ENCODE measurements at places on chromosomes 2 and 18. TPM values are rescaled to one million over a fixed set of nuclear protein-coding genes. Genes with fewer than 3 reads are reported as not detected.
A peak's percentile ranks its signal among the peaks of the same experiment; 100 is the strongest.

- H3K27ac ChIP-seq, result no peak overlapping the region
- peaks cover 2% of the 10 kb centered on the region for H3K27me3 ChIP-seq
- no peaks in the 10 kb centered on the region for H3K36me3 ChIP-seq
- no peaks in the 10 kb centered on the region for H3K4me1 ChIP-seq
Measured at GRCh38 chr2:108384662-108385393, 7.1 kb downstream of the SULT1C4 start.

GRCh38 chr18:23967321-23968089 is 47.0 kb upstream of the TTC39C start:
- H3K4me1 ChIP-seq, result peaks cover 70% of the 10 kb centered on the region
- peak; percentile 31 for DNase-seq
- H3K36me3 ChIP-seq, result no peaks in the 10 kb centered on the region

DNA sequence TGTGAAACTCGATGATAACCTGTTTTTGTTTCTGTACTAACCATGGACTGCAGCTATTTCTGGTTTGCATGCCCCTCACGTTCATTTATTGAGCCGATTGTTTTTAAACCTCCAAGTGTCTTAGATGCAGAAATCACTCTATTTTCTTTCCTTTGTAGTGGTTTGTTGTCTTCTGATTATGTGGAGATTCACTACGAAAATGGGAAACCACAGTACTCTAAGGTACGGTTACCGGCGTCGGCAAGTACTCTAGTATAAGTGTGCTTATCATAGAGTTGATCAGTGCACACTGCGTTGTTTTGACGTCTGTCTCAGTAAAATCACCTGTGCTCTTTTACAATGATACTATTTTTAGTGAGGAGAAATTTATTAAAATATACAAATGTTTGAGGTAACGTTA is 87.4 kb downstream of the ADAM23 start:
- peaks cover 9% of the 10 kb centered on the region for H3K27me3 ChIP-seq
- H3K4me1 ChIP-seq, result peaks cover 13% of the 10 kb centered on the region
- H3K36me3 ChIP-seq, result no peaks in the 10 kb centered on the region
- DNase-seq, result peak; percentile 41

DNA sequence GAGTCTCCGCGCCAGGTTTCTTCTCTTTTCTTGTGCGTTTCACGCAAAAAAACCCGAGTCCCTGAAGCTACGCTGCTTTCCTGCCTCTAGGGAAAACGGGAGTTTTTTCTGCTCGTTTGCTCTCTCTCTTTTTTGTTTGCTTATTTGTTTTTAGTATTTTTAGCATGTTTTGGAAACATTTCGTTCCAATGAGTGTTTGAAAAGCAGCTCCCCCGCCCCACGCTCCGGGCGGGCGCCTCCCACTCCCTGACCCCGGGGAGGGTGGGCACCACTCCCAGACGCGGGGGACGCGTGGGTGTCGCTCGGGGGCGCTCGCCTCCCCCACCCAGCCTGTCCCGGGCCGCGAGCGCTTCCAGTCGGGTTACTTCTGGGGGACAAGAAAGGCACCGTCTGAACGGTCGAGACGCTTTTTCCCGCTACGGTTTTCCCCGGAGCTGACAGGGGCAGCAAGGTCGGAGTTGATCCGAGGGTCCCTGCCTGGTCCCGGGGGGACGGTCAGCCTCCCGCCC is 446 bp upstream of the EFHD1 start:
- DNase-seq, result no peak
- H3K27me3 ChIP-seq, result peaks cover 30% of the 10 kb centered on the region
- H3K27ac ChIP-seq, result no peak overlapping the region
- no peaks in the 10 kb centered on the region for H3K36me3 ChIP-seq
- H3K4me3 ChIP-seq, result peak overlapping the region; percentile 56

- peaks cover 2% of the 10 kb centered on the region for H3K27me3 ChIP-seq
- DNase-seq, result no peak
- no peaks in the 10 kb centered on the region for H3K36me3 ChIP-seq
- H3K27ac ChIP-seq, result no peak overlapping the region
- no peak overlapping the region for H3K4me3 ChIP-seq
Measured at GRCh38 chr2:74812787-74813590, 20.9 kb upstream of the HK2 start.

AKAIN1 gene
- not detected for total RNA-seq

All from activated naive CD4-positive, alpha-beta T cell treated with anti-CD3 and anti-CD28 coated beads for 36 hours (primary cell).